ENCODE measurements at places on chromosomes 1 and 21.

DNA sequence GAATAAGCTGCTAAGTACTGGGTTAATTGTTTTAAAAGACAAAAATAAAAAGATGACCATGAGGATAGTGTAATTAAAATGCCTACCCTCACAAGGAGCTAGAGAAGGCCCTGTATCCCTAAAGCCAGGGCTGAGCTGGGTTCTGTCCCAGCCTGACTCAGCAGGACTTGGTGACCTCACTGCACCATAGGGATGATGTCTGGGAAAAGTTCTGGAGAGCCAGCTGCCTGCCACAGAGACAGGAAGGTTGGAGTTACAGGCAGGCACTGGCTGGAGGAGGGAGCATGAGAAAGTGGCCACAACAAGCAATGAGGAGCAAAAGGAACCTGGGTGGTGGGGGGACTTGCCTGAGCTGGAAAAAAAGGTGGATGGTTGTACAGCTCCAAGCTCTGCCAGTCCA lies 5.7 kb upstream of the TNR start:
- DNase-seq = no peak

DNA sequence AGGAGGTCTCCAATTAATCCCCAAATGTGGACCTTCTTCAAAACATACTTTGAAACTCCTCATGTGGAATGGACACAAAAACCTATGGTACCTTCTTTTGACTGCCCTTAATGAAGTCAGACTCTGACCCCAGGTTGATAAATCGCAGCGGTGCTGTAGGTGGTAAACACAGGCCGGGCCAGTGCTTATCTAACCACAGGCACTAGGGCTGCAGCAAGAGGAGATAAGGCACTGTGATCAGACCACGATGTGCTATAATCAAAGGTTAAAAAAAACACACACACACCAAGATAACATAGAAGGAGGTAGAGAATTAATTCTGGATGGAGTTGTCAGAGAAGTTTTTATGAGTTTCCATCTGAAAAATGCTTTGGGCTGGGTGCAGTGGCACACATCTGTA lies 52.3 kb upstream of the SIPA1L2 start:
- no peak for DNase-seq

- DNase-seq = no peak
Measured at GRCh38 chr1:70376196-70376595, 21.7 kb upstream of the ANKRD13C start.

DNA sequence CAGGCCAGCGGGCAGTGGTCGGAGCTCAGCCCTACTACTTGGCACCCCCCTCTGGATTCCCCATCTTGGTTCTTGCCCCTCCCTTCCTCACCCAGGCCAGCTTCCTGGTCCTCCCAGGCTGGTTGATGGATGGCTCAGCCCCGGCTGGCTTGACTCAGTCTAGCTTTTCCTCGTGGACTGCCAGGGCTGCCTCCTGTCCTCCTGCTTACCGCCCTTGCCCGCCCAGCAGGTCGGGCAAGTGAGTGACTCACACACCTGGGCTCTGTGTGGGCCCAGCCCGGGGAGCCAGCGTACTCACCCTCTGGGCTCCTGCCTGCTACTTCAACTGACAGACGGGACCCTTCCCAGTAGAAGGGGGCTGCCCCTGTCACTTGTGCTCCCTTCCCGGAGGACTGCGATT lies 19.5 kb upstream of the ARHGEF10L start:
- peak; percentile 80 for DNase-seq

GRCh38 chr1:87333692-87334347 lies 5.1 kb downstream of the LMO4 start:
- no peak for DNase-seq

All from HCT116 (cell line).